NCI-H2171 (cell line): ENCODE measurements at places on chromosomes 2 and 18.

GRCh38 chr2:127575185-127575765, 39.8 kb downstream of the MYO7B start:
- DNase-seq: no peak

- no peak for DNase-seq
Measured at GRCh38 chr2:16625759-16626158, 39.9 kb downstream of the CYRIA start.

DNA sequence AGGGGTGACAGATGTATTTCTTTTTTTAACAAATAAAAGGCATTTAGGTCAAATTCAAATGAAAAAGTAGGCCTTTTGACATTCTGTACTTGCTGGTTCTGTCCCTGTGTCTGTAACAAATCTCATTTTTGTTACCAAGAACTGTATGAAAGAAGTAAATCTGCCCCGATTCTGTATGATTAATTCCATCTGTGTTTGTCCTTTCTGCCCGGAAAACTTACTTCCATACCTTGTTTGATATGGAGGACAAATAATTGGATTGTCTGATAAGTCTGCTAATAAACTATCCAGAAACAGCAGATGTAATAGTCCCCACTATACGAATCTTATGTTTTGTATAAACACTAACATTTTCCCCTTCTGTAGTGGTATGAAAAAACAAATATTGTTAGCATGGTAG, 69.8 kb downstream of the MEX3C start:
- no peak for DNase-seq

- DNase-seq: no peak
Measured at GRCh38 chr2:170968205-170969003, 39.4 kb downstream of the GORASP2 start.

DNA sequence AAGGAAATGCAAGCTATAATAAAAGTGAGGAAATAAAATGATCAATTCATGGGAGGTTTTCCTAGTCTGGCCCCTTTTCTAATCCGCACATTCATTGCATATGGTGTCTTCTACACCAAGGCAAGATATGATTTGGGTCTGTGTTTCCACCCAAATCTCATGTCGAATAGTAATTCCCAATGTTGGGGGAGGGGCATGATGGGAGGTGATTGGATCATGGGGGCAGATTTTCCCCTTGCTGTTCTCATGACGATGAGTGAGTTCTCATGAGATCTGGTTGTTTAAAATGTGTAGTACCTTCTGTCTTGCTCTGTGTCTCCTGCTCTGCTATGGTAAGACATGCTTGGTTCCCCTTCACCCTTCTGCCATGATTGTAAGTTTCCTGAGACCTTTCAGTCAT, 315.4 kb downstream of the CYRIA start:
- DNase-seq: no peak

DNA sequence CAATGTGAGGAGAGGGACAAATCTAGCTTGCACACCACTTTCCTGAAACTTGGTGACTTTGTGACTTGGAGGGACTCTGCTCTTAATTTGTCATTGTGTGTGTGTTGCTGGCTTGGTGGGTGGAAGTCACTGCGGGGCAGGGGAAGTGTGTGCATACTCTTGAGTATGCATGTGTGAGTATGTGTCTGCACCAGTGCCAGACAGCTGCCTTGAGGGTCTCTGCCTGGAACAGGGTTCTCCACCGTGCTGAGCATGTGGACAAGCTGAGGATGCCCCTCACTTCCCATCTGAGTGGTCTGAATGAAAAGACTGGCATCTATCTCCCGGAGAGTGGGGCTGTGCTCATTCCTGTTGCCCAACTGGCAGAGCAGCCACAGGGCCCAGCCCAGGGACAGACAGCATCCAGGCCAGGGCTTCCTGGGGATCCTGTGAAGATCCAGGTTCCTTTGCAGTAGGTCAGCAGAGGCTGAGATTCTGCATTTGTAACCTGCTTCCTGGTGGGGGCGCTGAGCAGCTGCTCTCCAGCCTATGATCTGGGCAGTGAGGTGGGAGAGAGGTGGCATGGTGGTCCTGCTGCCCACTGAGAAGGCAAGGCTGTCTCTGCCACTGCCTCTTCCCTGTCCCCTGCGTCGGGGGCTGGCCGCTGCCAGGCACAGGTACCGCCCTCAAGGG, 138.9 kb upstream of the HAAO start:
- no peak for DNase-seq

DNA sequence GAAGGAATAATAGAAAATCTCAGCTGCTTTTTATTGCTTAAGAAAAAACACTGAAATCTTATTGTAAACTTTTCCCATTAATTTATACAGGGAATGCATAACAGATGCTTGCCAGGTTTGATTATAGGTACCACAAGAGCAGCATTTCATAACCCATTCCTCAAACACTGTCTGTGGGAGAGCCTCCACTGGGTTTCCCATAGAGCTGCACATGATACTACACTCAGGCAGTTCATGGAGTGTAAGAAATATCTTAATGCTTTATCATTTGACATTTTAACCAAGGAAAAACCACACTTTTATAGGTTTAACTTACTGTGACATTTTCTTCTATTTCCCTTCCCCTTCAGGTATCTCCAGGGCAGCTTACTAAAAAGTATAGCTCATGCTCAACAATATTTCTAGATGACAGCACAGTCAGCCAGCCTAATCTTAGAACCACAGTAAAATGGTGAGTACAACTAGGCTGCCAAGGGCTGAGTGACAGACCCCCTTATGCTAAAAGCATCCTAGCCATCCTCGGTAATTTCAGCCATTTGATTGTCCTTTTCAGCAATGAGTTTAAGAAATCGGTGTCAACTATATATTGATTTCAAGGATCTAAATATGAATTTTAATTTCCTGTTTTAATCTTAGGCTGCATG, 22.3 kb downstream of the CCNYL1 start:
- no peak for DNase-seq

DNA sequence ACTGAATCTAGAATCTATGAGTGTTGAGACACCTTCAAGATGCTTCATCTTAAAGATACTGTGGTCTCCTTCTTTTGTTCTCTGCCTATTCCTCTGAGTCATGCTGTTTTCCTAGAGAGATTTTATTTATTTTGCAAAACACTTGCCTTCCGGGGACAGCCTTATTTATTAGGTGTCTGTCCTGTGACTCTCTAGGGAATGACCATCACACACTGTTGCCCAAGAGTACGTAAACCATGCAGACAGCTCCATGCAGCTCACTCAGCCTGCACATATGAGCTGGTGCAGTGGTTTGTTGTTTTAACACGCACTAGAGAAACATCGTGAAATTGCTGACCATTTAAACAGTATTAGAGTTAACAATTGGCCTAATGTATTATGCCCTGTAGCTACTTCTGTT, 12.4 kb upstream of the ADCYAP1 start:
- DNase-seq: no peak

GRCh38 chr18:77090546-77091174, 41.9 kb downstream of the MBP start:
- no peak for DNase-seq

DNA sequence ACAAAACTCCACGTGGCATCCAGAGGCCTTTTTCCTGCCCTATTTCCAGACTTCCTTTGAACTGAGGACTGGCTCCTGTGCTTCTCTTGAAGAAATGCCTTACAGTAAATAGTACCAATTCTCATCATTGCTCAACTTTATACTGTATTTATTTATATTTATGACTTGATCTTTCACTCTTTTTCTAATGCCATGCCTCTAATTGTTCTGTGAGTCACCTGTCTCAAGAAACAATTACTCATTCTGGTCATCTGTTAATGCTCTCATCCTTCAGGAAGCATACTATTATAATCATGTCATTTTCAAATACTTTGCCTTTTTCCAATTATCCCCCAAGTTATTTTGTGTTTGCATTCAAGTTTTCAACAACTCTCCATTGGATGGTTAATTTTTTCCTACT, 85.9 kb downstream of the DCDC2C start:
- DNase-seq: no peak

- no peak for DNase-seq
Measured at GRCh38 chr2:163401481-163401880, 334.3 kb downstream of the FIGN start.

- DNase-seq: no peak
Measured at GRCh38 chr2:160635488-160635887, 141.9 kb upstream of the RBMS1 start.

DNA sequence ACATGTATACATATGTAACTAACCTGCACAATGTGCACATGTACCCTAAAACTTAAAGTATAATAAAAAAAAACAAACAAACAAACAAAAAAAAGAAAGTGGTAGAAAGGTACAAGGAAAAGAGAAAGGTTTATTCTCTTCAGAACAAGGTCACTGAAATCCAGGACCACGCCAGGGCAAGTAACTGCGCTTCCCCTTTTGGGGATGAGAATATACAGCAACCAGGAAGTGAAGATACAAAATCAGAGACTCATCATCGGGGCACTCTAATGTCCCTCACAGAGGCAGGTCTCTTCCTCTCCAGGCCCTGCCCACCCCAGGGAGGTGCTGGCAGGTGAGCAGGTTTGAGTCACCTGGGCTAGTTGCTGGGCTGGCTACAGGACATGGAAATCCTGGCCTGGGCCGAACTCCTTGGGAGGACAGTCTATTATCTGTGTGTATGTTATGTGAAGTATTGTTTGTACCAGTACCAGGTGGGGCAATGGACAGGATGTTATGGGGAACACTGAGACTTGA, 100.4 kb upstream of the GPR45 start:
- no peak for DNase-seq

DNA sequence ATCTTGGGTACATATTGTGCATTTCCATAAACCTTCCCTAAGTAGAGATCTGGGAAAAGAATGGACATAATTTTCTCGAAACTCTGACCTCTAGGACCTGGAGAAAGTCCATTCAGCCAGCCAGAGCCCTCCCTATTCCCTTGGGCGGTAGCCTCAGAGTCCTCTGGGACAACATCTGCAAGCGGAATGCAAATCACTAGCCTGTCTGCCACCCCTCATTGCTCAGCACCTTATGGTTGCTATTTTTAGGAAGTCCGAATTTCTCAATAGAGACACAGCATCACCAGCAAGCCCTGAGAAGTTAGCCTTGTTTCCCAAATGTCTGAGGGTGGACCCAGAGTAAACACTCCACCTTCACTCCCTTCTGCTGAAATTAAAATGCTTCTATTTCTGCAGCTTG, 17.6 kb upstream of the CD28 start:
- DNase-seq: no peak

DNA sequence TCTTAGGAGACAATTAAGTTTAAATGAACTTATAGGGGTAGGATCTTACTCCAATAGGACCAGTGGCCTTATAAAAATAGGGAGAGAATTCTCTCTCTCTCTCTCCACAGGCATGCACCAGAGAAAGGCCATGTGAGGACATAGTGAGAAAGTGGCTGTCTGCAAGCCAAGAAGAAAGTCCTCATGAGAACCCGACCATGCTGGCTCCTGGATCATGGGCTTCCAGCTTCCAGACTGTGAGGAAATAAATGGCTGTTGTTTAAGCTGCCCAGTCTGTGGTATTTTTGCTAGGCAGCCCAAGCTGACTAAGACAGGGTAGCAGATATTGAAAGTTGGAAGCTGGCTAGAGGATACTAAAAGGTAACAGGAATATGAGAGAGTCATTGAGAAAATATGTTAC, 454.0 kb downstream of the NBAS start:
- DNase-seq: no peak

DNA sequence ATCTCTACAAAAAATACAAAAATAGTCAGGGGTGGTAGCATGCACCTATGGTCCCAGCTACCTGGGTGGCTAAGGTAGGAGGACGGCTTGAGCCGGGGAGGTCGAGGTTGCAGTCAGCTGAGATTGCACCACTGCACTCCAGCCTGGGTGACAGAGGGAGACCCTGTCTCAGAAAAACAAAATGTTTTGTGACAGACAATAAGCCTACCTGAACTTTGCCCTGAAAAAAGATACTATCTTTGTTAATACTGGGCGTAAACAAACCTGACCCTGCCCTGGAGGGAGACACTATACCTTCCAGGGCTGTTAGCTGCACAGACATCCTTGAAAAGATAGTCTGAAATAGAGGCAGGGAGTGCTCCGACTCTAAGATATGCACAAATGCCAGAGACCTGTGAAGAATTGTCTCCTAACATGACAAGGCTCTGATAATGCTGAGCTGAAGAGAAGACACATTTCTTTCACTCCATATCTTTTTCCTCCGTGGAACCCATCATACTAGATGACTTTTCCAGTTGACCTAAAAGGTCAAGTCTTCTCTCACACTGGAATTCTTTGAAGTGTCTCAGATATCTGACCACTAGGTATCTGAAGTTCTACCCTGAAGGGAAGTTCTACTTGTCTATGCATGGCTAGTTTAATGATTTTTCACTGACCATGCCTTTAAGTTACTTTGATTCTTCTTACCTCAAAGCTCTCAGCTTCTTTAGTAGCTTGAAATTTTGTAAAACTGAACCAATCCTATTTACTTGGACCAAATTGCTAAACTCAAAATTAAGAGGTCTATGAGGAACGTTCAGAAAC, 20.9 kb upstream of the HK2 start:
- DNase-seq: no peak

GRCh38 chr2:119253760-119254600, 30.3 kb downstream of the STEAP3 start:
- DNase-seq: no peak

- DNase-seq: no peak
Measured at GRCh38 chr2:120912101-120912985, 176.7 kb downstream of the GLI2 start.

DNA sequence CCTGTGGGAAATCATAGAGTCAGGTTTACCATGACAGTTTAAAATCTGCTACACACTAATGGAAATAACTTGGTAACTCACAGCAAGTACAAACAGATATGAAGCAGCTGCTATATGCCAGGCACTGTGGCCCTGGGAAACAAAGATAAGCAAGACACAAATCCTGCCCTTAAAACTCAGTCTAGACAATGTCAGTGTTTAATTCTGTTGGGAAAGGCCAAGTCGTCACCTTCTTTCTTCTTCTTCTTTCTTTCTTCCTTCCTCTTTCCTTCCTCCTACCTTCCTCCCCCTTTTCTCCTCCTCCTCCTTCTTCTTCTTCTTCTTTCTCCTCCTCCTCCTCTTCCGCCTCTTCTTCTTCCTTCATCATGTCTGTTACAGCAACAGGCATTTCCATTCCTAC, 26.8 kb downstream of the PLEK start:
- DNase-seq: no peak

DNA sequence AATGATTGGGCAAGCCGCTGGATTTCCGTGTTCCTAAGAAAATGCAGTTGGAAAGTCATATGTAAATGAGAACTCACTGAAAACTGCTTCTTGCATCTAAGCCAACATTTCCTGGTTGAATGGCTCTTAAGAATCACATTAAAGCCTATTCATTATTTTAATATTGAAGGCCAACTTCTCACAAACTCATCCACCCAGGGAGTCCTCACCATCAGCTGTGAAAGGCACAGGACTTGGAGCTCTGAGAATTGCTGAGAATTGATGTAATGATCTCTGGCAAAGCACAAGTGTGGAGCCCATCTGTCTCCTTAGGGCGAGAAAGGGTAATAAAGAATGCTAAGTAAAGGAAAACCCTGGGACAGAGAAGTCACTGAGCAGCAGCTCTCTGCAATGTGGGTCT, 55.9 kb upstream of the APCDD1 start:
- DNase-seq: peak; percentile 32

GRCh38 chr2:40554665-40555294, 102.9 kb upstream of the SLC8A1 start:
- peak; percentile 1 for DNase-seq

GRCh38 chr2:181046833-181047232, 66.4 kb downstream of the UBE2E3 start:
- DNase-seq: no peak

GRCh38 chr2:66667301-66667700, 232.4 kb downstream of the MEIS1 start:
- no peak for DNase-seq

- DNase-seq: no peak
Measured at GRCh38 chr18:2139691-2140090, 431.6 kb downstream of the METTL4 start.

GRCh38 chr2:16413285-16413684, 252.3 kb downstream of the CYRIA start:
- no peak for DNase-seq

GRCh38 chr2:105144941-105145300, 96.6 kb upstream of the GPR45 start:
- no peak for DNase-seq
